ENCODE measurements at places on chromosomes 7 and 10. TPM values are rescaled to one million over a fixed set of nuclear protein-coding genes. Genes with fewer than 3 reads are reported as not detected.

The MRPS17 gene
- total RNA-seq = 3.2 TPM

- no peak for DNase-seq
Measured at GRCh38 chr7:139557857-139558581, 34.5 kb downstream of the CLEC2L start.

- no peak for DNase-seq
Measured at GRCh38 chr7:55053651-55054571, 35.1 kb downstream of the EGFR start.

GRCh38 chr7:15854841-15855524, 168.5 kb upstream of the MEOX2 start:
- DNase-seq = no peak

- no peak for DNase-seq
Measured at GRCh38 chr10:75432763-75433162, 1.3 kb downstream of the LRMDA start.

The EPHB6 gene
- 22.6 TPM for total RNA-seq

The ZNF22 gene
- total RNA-seq = 78.1 TPM

GRCh38 chr10:89207181-89207800, at the start of gene CH25H:
Gene CH25H (minus strand): TSS chr10:89207317. CDS start chr10:89207292, 25 bp downstream.
- DNase-seq = peak; percentile 80

DNA sequence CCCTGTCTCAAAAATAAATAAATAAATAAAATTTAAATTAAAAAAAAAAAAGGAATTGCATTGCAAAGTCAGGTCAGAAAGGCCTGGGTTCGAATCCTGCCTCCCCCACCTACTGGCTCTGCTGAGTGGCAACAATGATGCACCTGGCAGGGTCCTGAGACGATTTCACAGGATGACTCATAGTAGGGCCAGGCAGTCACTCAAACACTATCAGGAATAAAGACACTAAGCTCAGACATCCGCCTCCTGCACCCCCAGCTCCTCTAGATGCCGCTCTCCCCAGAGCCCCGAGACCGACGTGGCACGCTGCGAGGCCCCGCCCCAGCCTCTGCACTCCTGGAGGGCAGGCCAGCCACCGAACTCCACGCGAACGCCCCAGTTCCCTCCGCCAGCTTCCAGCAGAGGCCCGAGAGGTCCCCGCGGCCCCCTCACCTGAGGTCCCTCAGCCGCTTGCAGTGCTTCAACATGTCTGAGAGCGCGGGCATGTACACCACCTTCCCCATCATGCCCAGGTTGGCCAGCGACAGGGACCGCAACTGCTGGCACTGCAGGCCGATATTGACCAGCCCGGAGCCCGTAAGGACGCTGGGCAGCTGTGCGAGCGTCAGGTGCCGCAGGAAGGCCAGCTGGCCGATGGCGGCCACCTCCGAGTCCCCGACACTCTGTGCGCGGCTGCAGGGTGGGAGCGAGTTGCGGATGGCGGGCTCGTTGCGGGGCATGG, 76.6 kb upstream of the TNRC18 start:
- no peak for DNase-seq

DNA sequence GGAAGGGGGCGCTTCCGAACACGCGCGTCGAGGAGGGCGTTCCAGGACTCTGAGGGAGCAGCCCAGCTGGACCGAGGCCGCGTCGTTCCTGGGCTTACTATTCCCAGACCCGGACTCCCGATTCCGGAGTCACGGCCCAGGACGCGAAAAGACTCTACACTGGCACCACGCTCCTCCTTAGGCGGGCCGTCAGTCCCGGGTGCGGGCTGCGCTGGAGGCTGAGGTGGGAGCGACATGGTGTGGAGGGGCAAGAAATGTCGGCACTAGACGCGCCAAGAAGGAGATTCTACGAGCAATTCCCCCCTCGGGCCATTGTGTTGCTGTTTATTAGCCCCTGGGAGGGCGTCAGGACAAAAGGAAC, 584 bp upstream of the RUNDC3B start:
- no peak for DNase-seq

- DNase-seq = peak; percentile 60
Measured at GRCh38 chr10:79405221-79405994, 40.0 kb downstream of the ZCCHC24 start.

The CYP3A7 gene
- not detected for total RNA-seq

- no peak for DNase-seq
Measured at GRCh38 chr10:115827231-115828009, 445.6 kb downstream of the GFRA1 start.

The GRK5 gene
- 34.6 TPM for total RNA-seq

The PON1 gene
- not detected for total RNA-seq

DNA sequence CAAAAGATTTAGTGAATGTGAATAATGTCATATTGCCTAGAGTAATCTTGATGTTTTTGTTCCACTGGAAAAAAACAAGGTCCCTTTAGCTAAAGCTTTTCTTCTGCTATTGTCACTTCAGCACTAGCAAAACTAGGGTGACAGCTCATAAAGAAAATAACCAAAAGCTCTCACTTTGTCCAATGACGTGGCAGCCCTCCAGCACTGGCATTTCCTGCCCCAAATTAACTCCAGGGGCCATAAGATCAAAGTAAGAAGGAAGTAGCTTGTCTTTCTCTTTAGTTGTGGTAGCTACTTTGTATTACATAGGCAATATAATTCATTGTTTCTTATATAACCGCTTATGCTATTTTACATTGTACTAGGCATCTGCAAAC, 47.3 kb downstream of the LRRN3 start:
- no peak for DNase-seq

DNA sequence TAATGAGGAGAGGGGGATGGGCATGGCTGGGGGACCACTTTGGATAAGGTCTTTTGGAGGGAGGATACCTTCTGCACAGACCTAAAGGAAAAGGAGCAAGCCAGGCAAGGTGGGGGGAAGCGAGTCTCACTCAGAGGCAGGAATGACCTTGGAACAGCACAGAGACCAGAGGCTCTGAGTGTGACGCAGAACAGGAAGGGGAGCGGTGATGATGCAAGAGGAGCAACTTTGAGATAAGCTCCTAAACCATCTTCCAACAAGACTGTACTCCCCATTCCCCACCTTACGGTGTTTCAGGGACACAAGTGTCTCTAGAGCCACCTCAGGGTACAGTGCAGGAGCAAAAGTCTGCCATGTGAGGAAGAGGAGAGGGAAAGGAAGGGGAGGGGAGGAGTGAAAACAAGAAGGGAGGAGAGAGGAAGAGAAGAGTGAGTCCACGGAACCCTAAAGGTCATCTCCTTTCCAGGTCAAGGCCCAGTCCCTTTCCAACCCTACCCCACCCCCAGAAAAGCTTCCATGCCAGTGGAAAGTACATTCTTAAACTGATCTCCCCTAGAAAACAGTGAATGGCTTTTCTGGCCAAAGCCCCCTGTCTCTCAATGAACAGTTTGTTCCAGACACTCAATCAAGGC, 54.1 kb downstream of the JAZF1 start:
- peak; percentile 60 for DNase-seq

- no peak for DNase-seq
Measured at GRCh38 chr7:32941681-32942414, 15.4 kb upstream of the FKBP9 start.

The LMBR1 gene
- total RNA-seq = 146 TPM

The AGR2 gene
- not detected for total RNA-seq

The HKDC1 gene
- total RNA-seq = not detected

GRCh38 chr10:391305-391704, 256.1 kb downstream of the ZMYND11 start:
- DNase-seq = no peak

- DNase-seq = no peak
Measured at GRCh38 chr10:75624638-75625037, 193.2 kb downstream of the LRMDA start.

The CPN1 gene
- total RNA-seq = not detected

- DNase-seq = no peak
Measured at GRCh38 chr7:78558566-78558965, 760.0 kb downstream of the PHTF2 start.

- DNase-seq = no peak
Measured at GRCh38 chr7:108079648-108080591, 50.2 kb downstream of the LAMB4 start.

Data from uterus (tissue), 4 donors.